HFFc6 (cell line): ENCODE measurements at places on chromosomes 6 and 20.

DNA sequence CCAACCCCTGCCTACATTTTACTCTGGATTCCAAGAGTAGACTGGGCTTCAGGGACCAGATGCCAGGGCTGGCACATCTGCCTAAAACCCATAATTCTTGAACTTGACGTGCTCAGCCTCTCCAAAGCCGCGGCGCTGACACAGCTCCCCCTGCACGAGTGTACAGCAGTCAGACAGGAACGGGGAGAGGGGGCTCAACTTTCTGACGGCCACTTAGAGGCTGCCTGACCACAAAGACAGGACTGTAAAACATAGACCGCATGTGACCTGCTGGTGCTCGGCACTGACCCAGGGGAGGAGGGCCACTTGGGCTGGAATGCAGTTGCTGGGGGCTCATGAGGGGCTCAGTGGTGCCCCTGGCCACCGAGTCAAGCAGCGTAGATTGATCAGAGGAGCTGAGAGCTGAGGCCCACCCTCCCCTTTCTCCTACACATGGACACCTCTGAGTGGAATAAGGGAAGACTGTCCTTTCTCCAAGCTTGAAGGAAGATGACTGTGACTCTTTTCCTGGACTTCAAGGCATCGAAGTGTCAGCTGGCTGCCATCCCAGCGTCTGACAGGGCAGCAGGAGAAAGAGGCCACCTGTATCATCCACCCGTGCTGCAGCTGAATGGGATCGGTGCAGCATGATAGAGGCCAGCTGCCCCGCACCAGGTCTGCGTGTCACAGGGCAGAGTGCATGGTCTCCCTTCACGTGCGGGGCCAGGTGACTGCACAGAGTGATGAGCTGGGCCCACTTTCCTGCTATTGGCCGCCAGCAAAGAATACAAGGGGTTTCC is 171.3 kb upstream of the AGPAT4 start:
- DNase-seq, result no peak

GRCh38 chr20:60255866-60256265 is 297.6 kb downstream of the CDH26 start:
- peak; percentile 51 for DNase-seq

GRCh38 chr20:63529180-63529860 is 7.9 kb downstream of the PTK6 start:
- DNase-seq, result no peak

- DNase-seq, result no peak
These were observed 88.8 kb downstream of the MAP3K4 start for GRCh38 chr6:161080263-161080970.

GRCh38 chr6:44386929-44387345 is 569 bp upstream of the CDC5L start:
- peak; percentile 37 for DNase-seq

DNA sequence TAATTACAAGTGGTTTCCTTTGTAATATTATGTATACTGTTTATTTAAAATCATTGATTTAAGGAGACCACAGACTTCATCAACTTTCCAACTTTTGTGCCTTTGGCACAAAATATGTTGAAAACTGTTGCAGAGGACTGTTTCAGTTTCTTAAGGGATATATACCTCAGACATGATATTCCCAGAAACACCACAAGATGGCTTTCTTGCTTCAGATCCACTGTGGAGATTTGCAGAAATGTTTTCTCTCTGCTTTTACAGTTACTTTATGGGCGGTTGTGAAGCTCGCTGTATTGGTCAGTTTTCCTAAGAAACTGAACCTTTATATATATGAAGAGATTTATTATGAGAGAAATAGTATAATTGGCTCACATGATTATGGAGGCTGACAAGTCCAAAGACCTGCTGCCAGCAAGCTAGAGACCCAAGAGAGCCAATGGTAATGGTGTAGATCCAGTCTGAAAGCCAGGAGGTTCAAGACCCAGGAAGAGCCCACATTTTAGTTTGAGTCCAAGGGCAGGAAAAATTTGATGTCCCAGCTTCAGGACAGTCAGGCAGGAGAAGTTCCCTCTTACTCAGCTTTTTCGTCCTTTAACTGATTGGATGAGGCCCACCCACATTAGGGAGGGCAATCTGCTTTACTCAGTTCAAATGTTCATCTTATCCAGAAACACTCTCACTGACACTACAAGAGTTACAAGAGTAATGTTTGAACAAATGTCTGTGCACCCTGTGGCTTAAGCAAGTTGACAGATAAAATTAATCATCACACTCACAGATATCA is 12.8 kb downstream of the ME1 start:
- DNase-seq, result peak; percentile 57

- DNase-seq, result no peak
These were observed 474.2 kb upstream of the SULF2 start for GRCh38 chr20:48259456-48259855.

DNA sequence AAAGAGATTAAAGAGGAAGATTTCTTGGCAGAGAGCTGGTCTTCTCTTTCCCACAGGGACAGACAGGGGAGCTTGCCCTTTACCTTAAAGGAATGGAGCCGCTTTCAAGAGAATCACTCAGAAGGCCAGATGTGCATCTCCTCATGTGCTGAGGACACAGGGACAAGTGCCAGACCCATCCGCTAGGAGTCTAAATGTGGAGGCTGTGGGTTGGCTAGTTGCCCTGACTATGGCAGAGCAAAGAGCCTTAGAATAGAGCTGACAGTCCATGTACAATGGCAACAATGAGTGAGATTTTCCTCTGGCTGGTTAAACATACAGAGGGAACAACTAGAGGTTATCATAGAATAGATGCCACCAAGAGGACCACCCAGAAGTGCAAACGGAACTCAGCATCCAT is 7.3 kb upstream of the DOK5 start:
- DNase-seq, result no peak

DNA sequence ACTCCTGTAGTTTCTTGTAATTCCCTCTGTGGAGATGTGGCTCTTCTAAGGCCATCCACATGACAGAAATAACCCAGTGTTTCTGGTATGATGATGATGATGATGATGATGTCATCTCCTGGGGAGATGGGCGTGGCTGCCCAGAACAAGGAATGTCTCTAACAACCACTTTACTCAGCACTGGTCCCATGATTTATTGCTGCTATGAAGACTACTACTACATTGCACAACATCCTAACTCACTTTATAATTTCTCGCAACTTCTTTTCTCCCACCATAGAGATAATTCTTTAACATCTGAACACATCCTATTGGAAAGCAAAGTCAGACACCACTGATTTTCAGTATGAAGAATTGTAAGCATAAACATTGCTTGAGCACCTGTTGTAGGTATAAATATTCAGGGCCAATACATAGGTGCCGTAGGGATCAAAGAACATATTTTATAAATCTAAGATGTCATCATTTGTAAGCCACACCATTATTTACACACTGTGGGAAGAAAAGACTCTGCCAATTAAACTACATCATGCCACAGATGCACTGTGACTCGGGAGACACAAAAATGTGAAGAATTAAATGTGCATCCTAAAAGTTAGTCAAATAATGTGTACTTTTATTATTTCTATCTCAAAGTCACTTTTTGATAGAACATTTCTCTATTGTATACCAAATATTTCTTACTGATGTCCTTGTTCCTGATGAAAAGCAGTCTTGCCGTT is 6.4 kb downstream of the TPMT start:
- peak; percentile 93 for DNase-seq

DNA sequence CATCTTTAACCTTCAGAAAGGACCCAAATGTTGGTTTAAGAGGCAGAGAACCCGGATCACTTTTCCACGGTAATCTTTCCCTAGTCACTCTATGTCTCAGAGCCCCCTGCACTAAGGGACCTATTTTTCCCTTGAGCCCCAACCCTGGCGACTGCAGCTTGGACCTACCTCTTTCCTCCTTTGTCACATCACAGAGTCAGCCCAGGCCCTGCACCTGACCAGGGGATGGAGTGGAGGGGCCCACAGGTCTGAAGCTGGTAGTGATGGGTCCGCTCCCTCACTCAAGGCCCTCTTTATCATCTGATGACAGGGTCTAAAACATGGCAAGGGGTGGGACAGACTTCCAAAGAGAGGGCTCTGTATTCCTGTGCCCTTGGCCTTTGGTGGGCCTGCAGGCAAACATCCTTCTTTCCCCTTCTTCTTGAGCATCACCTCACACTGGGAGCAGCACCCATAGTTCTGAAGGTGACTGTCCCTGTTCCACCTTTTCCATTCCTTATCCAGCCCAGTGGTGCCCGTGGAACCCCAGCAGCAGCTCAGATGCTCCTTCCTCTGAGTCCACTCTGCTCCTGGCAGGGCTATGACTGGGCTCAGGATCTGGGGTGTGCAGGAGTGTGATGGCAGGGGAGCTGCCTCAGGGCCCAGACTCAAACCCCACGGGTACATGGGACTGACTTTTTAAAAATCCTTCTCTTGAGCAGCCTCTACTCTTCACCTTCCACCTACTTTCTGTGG is 6.3 kb downstream of the RAET1L start:
- no peak for DNase-seq

GRCh38 chr6:25717866-25718740 is 36.4 kb upstream of the SLC17A4 start:
- DNase-seq, result peak; percentile 29

DNA sequence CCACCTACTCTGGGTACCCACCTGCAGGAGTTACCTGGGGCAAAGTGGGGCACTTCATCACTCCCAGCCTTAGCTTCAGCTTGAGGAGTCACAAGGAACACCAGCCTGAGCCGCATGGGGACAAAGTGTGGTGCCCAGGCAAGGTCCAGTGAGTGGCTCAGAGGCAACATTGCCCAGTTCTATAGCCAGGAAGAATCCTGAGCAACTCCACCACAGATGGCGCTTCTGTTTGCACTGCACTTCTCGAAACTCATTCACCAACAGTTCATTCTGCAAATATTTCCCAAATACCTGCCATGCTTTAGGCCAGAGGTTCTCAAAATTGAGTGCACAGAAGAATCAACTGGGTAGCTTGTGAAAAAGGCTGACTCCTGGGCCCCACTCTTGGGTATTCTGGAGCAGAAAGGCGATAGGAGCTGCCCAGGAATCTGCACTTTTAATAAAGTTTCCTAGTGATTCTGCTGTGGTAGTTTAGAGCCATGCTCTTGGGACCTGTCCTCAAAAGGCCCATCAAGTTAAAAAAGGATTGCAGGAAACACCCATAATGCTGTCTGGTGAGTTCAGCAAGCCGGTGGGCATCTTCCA is 83.1 kb downstream of the VEGFA start:
- DNase-seq, result no peak
